ENCODE measurements at places on chromosomes 11 and 22. TPM values are rescaled to one million over a fixed set of nuclear protein-coding genes. Genes with fewer than 3 reads are reported as not detected.

Gene TMA7B
- not detected for total RNA-seq

Gene BIRC3
- total RNA-seq = 51.8 TPM

Gene NXPE2
- not detected for total RNA-seq

Gene TMEM191C
- total RNA-seq = 0.66 TPM

Gene RTN4R
- 15.5 TPM for total RNA-seq

Gene BCO2
- total RNA-seq = 0.96 TPM

Gene FDXACB1
- total RNA-seq = 1.4 TPM

Gene ACER3
- total RNA-seq = 15.0 TPM

Gene PICK1
- total RNA-seq = 13.3 TPM

Gene NR1H3
- total RNA-seq = 9.1 TPM

Gene SLC22A25
- total RNA-seq = not detected

Gene TRIM22
- total RNA-seq = 1.1 TPM

Gene TBX1
- total RNA-seq = 3.8 TPM

Gene OR4D9
- not detected for total RNA-seq

Gene C22orf31
- total RNA-seq = not detected

Gene KRTAP5-7
- total RNA-seq = not detected

Gene OR8D4
- not detected for total RNA-seq

Gene MOGAT2
- total RNA-seq = not detected

Gene CCDC157
- 3.2 TPM for total RNA-seq

Gene CYB5R2
- 4.4 TPM for total RNA-seq

Gene OR52I1
- total RNA-seq = not detected

Data from A549 treated with AZD2906 at 1 μM for 4 hours (cell line).